ENCODE measurements at places on chromosomes 13 and 19.

DNA sequence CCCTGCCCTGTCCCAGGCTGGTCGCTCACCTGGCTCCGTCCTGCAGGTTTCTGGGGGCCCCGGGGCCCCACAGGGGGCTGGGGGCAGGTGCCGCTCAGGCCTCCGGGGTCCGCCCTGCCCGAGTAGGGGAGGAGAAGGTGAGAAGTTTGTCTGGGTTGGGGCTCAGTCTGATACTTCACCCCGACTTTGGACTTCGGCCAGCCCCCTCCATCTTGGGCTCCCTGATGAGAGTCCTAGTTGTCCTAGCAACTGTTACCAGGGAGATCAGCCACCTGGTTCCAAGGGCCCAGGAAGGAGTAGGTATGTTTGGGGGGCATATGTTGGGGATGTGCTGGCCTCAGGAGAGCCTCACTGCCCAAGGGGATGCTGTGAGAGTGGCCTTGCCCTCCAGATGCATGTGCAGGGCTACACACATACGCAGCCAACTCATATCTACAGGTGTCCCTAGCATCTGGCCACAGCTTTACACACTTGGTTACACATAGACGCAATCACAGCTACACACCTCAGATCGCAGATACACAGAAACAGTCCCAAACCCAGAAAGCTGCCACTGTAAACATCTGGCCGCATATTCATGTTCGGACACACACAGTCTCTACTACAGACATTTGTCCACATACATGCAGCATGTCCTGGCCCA lies 3.4 kb downstream of the NUMBL start:
- DNase-seq, result no peak

- no peak for DNase-seq
Observed at GRCh38 chr19:3944018-3944721, 11.3 kb downstream of the NMRK2 start.

- peak; percentile 23 for DNase-seq
Observed at GRCh38 chr13:32134241-32135055, 102.9 kb downstream of the FRY start.

DNA sequence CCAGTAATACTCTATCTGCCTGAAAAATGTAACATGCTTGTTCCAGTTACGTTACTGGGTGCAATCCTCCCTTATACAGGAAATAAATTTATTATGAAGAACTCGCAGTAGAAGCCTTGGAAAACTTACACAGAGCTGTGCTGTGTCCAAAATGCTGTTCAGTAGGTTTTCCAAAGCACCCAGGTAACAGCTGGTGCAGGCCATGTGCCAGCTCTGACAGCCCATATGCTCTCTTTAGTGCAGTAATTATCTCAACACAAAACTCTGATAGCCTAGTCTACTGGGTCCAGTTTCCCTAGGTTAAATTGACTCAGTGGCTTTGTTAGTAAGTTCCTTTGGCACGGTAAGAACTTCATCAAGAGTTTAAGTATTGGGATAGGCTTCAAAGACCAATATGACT lies 120.7 kb upstream of the OBI1 start:
- no peak for DNase-seq

GRCh38 chr19:41064974-41065569 lies 23.2 kb upstream of the CYP2A13 start:
- peak; percentile 11 for DNase-seq

- no peak for DNase-seq
Observed at GRCh38 chr13:97621631-97622030, 187.7 kb downstream of the RAP2A start.

- peak; percentile 12 for DNase-seq
Observed at GRCh38 chr19:11420429-11421370, 1.6 kb upstream of the RGL3 start.

- DNase-seq, result no peak
Observed at GRCh38 chr13:81142306-81142999, 801.5 kb upstream of the SPRY2 start.

- no peak for DNase-seq
Observed at GRCh38 chr13:111303559-111303958, 16.9 kb upstream of the TEX29 start.

GRCh38 chr13:105446197-105446596 lies 1089.3 kb downstream of the EFNB2 start:
- DNase-seq, result no peak

GRCh38 chr19:49019242-49019932 lies 2.5 kb upstream of the LHB start:
- DNase-seq, result peak; percentile 28

GRCh38 chr13:24893863-24894262 lies 129.9 kb downstream of the RNF17 start:
- no peak for DNase-seq

GRCh38 chr19:14442891-14443631 lies 10.0 kb downstream of the PKN1 start:
- no peak for DNase-seq

- DNase-seq, result no peak
Observed at GRCh38 chr13:106213028-106213757, 322.3 kb downstream of the EFNB2 start.

DNA sequence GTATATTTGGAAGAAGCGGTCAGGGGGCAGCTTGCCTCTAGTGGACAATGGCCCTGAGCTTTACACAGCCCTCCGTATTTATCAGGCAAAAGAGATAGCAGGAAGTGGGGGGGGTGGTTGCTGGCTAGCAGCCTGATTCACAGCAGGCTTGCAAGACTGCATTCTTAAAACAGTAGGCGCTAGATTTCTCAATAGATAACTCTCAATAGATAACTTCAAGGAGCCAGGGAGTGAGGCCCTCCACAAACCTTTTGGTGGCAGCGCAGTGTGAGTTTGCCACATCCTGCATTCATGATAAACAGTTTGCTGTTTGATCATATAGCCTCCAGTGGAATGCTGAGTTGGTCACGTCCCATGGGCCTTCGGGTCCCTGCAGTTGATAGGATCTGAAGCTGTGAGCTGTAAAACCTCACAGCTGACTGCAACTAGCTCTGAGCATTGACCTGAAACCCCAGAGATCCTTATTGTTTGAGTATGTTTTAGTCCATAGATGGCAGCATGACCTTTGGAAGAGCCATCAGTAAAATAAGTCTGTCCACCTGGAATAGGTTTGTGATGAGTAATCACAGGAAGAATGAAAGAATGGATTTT lies 12.2 kb downstream of the FPR3 start:
- DNase-seq, result peak; percentile 19

Data from fibroblast of skin of right quadriceps (primary cell).